ENCODE measurements at places on chromosomes 5 and 9.

DNA sequence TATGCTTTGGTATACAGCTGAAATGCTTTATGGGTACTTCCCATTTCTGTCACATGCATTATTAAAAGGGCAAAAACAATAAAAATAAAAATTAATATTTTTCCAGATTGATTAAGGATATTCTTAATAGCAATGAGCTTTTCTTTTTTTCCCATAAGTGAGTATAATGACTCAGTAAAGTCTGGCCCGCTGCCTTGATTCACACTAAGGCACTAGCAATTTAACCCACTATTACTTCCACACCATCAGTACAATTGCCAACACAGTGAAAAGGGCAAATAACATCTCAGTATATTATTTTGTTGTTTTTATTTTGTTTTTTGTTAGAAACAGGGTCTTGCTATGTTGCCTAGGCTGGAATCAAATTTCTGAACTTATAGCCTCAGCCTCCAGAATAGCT lies 150.1 kb downstream of the RNF180 start:
- no peak for DNase-seq

DNA sequence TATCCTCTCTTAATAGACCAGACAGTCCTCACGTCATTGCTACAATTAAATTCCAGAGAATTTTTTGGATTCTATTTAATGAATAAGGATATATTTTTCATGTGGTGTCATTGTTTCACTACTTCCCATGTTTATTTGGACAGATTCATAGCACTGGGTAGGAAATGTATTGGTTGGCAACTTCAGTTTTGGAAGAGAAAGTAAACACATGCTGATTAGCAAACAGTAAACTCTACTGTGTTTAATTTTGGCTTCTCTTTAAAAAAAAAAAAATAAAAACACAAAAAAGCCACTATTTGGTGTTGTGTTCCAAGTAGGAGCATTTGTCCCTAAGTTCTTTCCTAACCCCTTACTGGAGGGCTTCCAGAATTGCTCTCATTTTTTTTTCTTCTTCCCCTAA lies 77.3 kb downstream of the NFIB start:
- no peak for DNase-seq

DNA sequence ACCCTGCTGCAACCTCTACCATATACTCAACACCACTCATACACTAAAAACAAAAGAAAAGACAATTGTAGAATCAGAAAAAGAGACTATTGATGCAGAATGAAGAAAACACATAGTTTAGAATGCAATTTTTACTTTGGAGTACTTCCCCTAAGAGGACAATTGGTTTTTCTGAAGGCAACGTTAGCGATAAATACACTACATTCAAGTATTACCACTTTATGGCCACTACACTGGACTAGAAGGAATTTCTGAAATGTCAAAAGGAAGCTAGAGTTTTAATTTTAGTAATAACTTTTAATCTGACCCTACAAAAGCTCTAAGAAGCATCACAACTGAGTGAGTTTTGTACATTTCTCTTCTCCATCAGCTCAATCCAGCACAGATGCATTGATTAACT lies 24.7 kb downstream of the PUM3 start:
- no peak for DNase-seq

GRCh38 chr5:17267106-17267505 lies 49.7 kb downstream of the BASP1 start:
- no peak for DNase-seq

DNA sequence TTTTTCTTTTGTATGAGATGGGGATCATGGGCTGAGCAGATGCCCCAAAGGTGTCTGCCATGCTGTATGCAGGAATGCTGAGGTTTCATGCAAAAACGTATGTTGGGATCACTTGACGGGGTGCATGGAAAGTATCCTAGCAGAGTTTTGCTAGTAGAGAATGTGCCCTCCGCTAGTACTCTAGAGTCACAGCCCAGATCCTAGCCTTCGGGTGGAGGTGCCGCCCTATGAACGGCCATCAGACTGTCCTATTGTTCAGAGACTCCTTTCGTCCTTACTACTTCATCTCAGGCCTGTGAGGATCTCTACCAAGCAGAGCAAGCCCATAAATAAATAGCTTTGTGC lies 69.6 kb upstream of the SPATA31E1 start:
- no peak for DNase-seq

Data from GM12892 (cell line).